ENCODE measurements at places on chromosomes 13 and 19. TPM values are rescaled to one million over a fixed set of nuclear protein-coding genes. Genes with fewer than 3 reads are reported as not detected.

The ZNF578 gene
- total RNA-seq = 2.5 TPM

The ZNF667 gene
- 0.45 TPM for total RNA-seq

The ZNF221 gene
- 1.8 TPM for total RNA-seq

The THAP8 gene
- total RNA-seq = 5.7 TPM

The PSG7 gene
- total RNA-seq = not detected

The CC2D1A gene
- 27.9 TPM for total RNA-seq

The LYPD5 gene
- 1.6 TPM for total RNA-seq

The CCL25 gene
- total RNA-seq = 4.5 TPM

The FCER2 gene
- total RNA-seq = not detected

The ZNF441 gene
- 7.4 TPM for total RNA-seq

The MUC16 gene
- total RNA-seq = not detected

The OSCAR gene
- not detected for total RNA-seq

The ZNF443 gene
- total RNA-seq = 6.7 TPM

The FAM216B gene
- total RNA-seq = not detected

The APOE gene
- total RNA-seq = 0.31 TPM

The SPRY2 gene
- not detected for total RNA-seq

The SCN1B gene
- 0.72 TPM for total RNA-seq

The SPIB gene
- total RNA-seq = 0.73 TPM

The SLC25A41 gene
- not detected for total RNA-seq

The MISP gene
- not detected for total RNA-seq

The POSTN gene
- not detected for total RNA-seq

The GJA3 gene
- total RNA-seq = 0.05 TPM
